Esophagus squamous epithelium (tissue), 5 donors: ENCODE measurements at places on chromosomes 1 and 21.

DNA sequence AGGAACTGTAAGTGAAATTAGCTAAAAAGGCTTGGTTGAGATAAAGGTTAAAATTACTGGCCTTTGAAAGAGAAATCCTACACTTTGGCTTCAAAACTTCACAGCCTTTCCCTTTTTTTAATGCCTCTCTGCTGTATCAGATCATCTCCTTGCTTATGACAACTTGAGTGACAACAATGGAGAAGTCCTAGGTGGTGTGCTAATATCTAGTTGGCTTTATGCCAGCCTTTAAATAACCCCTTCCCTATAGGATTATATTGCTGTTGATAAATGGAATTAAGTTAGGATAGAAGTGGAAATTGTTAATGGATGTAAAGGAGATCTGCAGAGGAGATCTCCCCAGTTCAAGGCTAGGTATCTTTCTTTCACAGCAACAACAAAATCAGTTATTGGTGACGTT is 130.2 kb upstream of the ATP1B1 start:
- no peak for DNase-seq

DNA sequence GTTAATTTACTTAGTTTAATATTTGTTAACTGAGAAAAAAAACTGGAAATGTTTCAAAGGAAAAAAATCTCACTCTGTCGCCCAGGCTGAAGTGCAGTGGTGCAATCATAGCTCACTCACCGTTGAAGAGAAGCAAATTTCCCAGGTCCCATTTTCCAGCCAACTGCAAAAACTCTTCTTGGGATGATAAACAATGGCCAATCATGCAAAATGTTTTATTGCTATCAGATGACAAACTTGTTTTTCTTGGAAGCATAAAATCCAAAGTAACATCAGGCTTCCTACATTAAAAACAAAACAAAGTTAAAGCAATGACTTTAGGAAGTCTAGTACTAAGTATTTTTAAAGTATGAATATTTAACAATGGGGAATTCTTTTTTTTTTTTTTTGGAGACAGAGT is 84.9 kb downstream of the LYST start:
- DNase-seq: no peak

DNA sequence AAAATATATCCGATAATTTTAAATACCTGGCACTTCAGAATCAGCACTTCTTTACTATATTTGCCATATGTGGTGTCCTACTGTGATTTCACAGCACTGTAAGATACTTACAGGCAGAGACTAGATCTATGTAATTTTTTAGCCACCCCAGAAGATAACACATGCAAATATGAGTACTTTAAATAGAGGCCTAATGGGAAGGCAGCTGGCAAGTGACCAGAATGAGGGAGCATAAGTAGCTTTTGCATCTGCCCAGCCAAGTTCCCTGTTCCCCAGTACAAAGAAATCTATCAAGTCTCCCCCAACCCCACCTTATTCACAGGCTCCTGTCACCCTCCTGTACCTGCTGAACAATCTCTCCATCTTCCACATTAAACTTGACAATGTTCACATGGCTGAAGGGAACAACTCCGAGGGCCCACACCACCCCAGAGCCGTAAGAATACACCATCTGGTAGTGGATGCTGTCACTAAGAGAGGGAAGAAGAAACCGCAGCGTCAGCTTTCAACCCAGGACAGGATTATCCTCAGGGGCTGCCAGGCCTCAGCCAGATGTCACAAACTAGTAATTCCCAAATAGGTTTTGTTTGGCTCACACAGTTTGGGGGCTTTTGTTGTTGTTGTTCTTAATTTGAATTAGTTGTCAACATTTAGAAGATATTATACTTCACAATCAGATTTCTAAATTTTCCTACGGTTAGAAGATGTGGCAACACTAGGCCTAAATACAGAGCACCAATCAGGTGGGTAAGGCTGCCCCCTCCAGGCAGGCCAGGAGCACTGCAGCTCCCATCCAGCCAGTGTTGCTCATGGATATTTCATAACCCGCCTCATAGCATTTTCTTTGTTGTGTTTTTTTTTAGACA is 10.4 kb downstream of the EMC1 start:
- DNase-seq: no peak

GRCh38 chr1:201552941-201553351 is 14.0 kb downstream of the NAV1 start:
- DNase-seq: no peak

DNA sequence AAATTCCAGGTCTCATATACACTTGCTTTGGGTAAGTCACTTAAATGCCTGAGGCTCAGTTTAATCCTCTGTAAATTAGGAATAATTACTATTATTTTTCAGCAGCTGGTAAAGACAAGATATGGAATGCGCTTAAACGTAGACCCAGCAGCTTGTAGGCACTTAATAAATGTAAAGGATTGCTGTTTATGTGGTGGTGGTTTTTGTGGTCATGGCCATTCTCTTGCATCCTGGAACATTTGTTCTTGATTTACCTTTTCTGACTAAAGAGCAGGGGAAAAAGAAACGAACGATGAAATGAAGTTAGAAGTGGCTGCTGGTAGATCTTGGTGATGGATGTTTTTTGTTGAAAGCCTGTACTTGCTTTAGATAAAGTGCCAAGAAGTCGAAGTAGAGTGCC is 195.0 kb upstream of the FOXD3 start:
- no peak for DNase-seq

GRCh38 chr1:232223183-232223708 is 406.7 kb downstream of the SIPA1L2 start:
- no peak for DNase-seq

DNA sequence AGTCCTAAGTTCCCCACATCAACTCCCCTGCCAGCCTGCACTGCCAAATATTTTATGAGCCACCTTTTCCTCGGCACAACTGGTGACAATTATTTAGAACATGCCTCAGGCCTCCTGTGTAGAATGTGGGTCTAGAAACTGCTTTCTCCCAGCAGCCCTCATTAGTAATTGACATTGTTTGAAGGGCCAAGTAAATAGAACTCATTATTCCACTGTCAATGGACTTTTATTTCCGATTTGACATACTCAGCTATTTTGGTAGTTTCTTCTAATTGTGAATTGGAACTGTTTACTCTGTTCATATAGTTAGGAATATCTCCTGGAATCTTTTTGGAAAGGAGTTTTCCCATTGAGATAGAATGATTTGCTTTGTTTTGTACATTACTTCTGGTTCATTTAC is 168.8 kb upstream of the L1TD1 start:
- DNase-seq: no peak

DNA sequence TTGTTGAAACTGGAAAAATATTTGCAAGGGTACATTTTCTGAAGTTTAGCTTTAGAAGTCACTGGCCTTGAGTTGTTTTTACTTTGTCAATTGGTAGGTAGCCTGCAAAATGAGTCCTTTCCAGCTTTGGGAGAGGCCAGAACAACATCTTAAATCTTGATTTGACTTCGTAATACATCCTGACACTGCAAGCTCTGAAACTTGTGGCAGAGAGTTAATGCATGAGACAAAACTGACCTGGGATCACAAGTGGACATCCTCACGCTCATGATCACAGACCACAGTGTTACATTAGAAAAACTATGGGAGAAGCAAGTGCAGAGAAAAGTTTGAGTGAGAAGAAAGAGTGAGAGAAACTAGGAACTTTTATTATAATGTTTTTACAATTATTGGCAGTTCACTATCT is 550.9 kb downstream of the USP25 start:
- no peak for DNase-seq

DNA sequence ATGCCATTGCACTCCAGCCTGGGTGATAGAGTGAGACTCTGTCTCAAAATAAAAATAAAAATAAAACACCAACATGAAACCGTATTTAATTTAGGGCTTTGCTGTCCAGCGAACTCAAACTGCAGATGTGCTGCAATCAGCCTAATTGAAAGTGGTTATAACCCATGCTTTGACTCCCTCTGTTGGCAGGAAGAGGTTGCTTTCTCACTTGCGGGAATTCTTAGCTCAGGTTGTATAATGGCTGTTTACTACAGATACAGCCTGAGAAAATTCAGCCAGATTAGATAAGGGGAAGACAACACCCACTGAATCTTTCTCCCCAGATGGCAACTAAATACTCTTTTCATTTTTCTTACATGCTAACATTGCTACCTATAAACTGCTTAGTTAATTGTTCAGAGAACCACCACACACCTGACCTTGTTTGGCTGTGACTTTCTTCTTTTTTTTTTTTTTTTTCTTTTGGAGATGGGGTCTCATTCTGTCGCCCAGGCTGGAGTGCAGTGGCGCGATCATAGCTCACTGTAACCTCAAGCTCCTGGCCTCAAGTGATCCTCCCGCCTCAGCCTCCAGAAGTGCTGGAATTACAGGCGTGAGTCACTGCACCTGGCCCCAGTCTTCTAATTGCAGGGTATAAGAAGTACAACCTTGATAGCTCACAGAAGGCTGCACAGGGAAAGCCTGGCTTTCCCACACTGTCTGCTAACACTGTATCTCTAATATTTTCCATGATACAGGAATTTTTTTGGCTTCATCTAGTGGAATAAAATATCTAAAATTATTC is 34.6 kb downstream of the DNTTIP2 start:
- no peak for DNase-seq

DNA sequence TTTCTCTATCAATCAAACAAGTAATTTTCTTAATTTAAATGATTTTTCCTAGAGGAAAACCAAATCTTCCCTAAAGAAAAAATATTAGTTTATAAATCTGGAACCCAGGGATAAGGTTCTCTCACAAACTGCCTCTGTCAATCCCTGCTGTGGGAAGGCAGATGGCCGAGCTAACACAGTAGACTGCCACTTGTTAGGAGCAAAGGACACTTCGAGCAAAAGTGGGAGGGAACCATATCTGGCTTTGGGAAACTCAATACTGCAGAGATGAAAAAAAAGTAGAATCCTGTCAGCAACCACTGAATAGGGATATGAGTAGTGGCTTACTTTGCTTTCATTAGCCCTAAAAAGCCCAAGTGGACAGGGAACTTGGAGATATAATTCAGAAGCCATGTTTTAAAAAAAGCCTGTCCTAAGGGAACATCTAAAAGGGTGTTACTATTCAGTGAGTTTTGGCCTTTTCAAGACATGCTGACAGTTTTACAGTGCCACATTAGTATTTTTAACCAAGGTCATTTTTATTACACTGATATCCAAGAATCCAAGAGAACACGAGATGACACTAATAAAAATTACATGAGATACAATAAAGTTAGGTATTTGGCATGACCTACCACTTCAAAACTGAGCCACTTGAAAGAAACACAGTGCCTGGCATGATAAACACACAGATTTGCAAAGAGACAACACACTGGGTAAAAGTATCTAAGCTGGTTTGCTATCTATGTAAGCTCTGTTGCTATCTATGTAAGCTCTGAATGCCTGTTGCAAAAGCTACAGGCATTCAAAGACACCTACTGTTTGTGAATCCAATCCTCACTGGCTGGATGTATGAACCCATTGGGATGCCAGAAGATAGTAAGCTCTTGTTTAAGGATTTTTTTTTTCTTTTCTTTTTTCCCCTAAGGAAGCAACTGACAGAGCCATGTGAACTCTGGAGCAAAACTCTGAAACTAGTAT is 21.4 kb downstream of the TEX38 start:
- DNase-seq: no peak

DNA sequence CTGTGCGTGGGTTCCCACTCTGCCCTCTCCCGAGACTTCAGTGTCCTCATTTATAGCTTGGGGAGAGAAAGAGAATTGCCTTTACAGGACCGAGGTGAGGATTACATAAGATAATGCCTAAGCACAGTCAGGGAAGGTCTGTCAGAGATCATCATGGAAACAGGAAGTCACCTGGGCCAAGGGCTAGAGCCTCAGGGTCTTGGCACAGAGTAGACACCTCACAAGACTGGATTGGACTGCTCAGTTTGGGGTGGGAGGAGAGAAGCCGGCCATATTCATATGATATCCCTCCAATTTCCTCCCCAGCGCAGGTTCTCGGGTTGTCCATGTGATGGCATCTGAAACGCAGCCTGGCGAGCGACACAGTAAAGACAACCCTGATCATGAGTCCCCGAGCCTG is 3.8 kb downstream of the CNR2 start:
- no peak for DNase-seq

- no peak for DNase-seq
These were observed 201.5 kb upstream of the C1orf174 start for GRCh38 chr1:4101459-4102161.

GRCh38 chr1:86000601-86001000 is 156.0 kb downstream of the COL24A1 start:
- no peak for DNase-seq

DNA sequence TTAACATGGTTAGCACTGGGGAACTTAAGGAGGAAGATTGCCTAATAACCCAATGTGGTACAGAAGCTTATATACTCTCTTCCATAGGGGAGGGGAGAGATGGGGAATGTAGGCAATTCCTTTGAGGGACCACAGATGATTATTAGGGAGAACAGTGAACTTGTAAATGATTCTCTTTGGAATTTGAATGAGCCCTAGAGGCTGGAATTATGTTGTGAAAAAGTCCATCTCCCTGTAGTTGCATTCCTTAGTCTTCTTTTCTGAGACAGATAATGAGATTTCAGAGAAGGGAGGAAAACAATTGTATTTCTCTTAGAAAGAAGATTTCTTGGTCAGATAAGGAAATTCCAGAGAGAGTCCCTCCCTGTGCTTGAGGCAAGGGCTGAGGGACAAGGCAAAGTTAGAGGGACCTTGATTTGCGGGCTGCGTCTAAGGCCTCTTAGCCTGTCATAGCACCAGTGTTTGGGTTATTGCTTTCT is 89.0 kb upstream of the HMCN1 start:
- DNase-seq: no peak

DNA sequence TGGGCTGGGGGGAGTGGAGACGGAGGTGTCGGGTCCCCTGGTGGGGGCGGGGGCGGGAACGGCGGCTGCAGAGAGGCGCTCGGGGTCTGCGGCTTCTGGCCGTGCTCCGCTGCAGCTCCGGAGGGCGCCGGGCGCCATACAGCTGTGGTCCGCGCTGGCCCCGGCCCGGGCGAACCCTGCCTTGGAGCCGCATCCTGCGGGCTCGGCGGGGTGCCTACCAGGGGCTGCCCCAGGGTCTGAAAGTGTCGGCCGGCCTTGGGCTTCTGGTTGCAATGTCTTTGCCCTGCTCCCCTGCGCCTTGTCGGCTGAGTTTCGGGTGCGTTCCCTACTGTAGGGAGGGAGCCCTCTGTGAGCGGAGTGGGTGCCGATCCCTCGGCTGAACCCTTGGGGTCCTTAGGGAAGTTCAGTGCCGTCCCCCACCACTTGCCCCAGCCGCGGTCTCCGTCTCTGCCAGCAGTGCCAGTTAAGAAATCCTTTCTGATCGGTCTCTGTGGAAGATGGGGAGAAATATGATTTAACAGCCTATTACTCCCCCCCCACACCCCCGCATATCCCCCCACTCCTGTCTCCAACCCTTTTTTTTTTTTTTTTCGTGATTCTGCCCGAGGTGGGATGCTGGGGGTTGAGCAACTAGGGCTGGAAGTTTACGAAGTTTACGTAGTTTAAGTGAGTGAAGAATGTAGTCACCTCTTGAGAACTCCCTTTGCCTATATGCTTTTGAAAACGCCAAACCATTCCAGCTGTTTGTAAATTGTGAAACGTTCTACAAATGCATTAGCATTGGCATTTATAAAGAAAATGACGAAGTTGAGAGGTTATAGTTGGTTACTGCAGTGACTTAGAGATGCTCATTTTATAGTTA is 588 bp downstream of the NEXN start:
- DNase-seq: no peak

GRCh38 chr1:229153955-229154548 is 116.9 kb upstream of the RAB4A start:
- DNase-seq: no peak
